ENCODE measurements at places on chromosomes 6 and 20.

- no peak overlapping the region for H3K4me3 ChIP-seq
- H3K27ac ChIP-seq, result no peak overlapping the region
- H3K27me3 ChIP-seq, result peaks cover 29% of the 10 kb centered on the region
- no peaks in the 10 kb centered on the region for H3K4me1 ChIP-seq
- no peak for DNase-seq
- no peaks in the 10 kb centered on the region for H3K36me3 ChIP-seq
Measured at GRCh38 chr6:167119670-167120582, 3.0 kb upstream of the CCR6 start.

DNA sequence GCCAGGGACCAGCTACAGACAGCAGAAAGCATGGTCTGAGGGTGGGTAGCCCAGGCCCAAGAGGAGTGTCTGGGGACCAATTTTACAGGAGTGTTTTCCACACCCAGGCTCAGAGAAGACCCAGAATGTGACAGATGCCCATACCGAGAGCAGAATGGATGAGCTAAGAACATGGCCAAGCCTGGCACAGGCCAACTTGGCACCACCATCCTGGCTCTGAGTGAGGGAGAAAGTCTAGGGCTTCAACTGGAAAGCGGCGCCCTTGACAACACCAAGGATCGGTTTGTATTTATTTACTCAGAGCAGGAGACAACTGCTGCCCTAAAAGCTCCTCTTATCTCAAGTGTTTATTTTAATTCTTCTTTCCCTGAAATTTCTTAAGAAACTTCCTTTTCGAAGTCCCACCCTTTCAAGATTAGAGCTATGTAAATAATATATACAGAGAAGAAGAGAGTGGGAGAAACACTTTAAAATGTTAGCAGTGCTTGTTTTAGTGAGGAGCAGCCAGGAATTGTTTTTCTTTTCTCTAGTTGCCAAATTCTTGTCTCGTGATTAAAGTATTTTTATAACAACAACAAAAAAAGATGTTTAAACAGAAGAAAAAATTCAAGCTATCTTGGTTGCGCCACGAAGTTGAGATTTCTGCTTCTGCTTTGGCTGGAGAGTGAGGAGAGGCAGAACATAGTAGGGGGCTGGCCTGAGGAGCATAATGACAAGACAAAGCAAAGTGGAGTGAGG lies 16.2 kb downstream of the TNXB start:
- H3K27ac ChIP-seq, result peak overlapping the region; percentile 68
- peaks cover 9% of the 10 kb centered on the region for H3K4me1 ChIP-seq
- H3K27me3 ChIP-seq, result peaks cover 37% of the 10 kb centered on the region
- peaks cover 13% of the 10 kb centered on the region for H3K36me3 ChIP-seq

DNA sequence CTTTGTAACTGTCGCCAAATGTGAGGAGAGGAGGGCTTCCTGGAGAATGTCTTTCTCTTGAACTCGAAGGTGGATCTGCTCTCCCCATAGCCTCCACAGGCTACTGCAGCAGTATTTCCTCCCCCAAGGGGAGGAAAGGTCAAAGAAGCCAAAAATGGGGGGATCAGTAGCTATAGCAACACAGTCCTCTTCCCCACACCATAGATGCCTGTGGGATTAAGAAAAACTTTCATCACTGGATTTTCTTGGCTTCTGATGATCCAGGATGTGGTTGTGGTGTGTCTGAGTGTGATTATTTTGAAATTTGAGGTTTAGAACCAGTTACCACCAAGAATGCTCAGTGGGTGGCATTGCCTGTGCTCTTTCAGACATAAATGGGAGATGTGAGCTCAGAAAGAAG lies 140.1 kb upstream of the SPACA1 start:
- DNase-seq, result no peak
- H3K27me3 ChIP-seq, result no peaks in the 10 kb centered on the region
- H3K4me1 ChIP-seq, result peaks cover 8% of the 10 kb centered on the region
- no peak overlapping the region for H3K27ac ChIP-seq

DNA sequence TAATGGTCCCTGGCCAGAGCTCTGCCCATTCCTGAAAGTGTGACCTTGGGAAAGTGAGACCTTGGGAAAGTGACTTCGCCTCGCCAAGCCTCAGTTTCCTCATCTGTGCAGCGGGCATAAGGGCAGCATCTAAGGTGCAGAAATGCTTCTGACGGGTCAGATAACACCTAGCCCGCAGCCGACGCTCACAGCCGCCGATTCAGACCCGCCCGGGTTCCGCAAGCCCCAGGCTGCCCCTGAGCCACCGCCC lies 486 bp downstream of the FKBP1A start:
- peak overlapping the region; percentile 97 for H3K4me3 ChIP-seq
- H3K4me1 ChIP-seq, result peaks cover 59% of the 10 kb centered on the region
- no peaks in the 10 kb centered on the region for H3K36me3 ChIP-seq
- no peak for DNase-seq
- H3K27me3 ChIP-seq, result no peaks in the 10 kb centered on the region
